Naive thymus-derived CD8-positive, alpha-beta T cell (primary cell): ENCODE measurements at places on chromosomes 6 and 20.
A peak's percentile ranks its signal among the peaks of the same experiment; 100 is the strongest.

DNA sequence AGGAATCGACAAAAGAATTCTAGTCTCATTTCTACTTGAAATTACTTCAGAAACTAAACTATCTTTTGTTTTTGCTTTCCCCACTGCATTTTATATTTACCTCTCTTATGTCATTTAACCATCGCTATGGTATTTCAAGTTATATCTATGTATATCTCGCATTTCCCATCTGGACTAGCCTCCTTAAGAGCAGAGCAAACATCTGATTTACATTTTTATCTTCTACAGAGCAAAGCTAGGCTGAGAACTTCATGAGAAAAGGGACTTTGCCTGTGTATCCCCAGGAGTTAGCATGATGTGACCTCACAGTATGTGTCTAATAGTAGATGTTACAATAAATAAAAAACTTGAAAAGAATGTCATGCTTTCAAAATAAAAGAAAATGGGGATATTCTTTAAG is 201.2 kb downstream of the PTPRK start:
- DNase-seq, result no peak

DNA sequence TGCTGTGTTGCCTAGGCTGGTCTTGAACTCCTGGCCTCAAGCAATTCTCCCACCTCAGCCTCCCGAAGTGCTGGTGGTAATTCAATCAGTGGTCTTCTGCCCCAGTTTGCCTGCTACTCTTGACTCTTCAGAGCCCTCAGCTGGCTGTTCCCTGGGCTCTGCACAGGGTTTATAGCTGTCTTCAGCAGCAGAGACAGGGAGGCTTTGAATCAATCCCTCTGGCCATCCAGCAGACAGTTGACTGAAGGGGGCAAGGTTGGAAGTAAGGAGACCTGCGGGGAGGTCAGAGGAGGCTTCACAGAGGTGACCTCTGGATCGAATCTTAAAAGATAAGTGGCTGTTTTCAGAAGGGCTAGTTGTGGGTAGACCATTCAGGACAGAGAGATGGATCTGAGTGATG is 26.0 kb upstream of the KIF3B start:
- DNase-seq, result no peak

DNA sequence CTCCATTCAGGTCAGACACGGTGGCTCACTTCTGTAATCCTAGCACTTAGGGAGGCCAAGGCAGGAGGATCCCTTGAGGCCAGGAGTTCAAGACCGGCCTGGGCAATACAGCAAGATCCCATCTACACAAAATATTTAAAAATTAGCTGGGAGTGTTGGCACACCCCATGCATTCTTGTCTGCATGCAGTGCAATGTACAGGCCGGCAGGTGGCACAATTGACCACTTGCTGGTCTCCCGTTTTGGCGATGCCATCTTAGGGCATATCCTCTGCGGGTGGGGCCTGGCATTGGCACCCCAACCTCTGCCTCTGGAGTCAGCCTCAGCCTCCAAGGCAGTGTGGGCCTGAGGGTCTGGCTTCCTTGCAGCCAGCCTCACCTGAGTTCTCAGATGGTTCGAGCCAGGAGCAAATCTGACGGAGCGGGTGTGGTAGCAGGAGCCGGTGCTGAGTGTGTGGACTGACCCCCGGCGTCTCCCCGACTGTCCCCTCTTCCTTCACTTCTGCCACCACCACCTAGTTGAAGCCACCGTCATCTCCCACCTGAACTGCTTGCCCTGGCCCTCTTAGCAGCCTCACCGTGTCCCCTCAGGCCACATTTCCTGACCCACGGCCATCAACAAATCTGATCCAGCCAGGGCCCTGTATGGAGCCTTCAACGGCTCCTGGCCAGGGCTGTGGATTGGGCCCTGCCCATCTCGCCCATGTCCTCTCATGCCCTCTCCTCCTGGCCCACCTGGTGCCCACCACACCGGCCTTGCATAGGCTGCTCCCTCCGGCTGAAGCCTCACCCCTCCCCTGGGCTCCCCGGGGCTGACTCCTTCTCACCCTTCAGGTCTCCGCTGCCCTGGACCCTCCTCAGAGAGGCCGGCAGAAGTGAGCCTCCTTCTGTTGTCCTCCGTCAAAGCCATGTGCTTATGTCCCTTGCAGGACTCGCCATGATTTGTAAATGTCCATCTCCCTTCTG is 44.0 kb downstream of the EFCAB8 start:
- DNase-seq, result peak; percentile 66

- peak; percentile 80 for DNase-seq
Measured at GRCh38 chr6:6610031-6610591, 21.6 kb downstream of the LY86 start.

DNA sequence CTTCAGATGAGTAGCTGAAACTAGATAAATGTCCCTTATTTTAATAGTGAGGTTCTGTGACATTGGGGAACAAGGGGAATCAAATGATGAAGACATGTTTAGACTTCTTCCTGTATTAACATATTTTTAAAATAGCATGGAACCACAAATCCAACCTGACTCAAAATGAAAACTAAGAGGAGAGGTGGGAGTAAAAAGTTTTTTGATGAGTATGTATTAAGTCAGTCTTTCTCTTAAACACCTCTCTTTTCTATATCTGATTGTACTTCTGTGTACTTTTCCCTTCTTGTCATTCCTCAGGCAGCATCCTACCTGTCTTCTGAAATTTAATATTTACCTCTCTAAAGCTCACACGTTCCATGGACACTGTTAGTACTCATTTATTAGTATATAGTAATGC is 8.7 kb upstream of the SDHAF4 start:
- no peak for DNase-seq

GRCh38 chr6:20882014-20882413 is 347.8 kb downstream of the CDKAL1 start:
- no peak for DNase-seq

DNA sequence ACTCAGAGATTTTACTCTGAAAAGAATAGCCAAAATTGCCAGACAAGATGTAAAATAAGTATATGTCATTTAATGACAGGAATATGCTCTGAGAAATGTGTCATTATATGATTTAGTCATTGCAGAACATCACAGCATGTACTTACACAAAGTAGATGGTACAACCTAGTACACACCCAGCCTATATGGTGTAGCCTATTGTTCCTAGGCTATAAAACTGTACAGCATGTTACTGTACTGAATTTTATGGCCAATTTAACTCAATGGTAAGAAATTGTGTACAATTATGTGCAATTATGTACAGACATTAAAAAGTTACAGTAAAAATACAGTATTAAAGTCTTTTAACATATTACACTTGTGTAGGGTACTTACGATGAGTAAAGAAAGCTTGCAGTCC is 311.9 kb upstream of the EPHA7 start:
- DNase-seq, result no peak

GRCh38 chr6:165229216-165229615 is 80.2 kb downstream of the C6orf118 start:
- DNase-seq, result no peak

GRCh38 chr20:57592263-57593092 is 27.7 kb downstream of the ZBP1 start:
- DNase-seq, result no peak

DNA sequence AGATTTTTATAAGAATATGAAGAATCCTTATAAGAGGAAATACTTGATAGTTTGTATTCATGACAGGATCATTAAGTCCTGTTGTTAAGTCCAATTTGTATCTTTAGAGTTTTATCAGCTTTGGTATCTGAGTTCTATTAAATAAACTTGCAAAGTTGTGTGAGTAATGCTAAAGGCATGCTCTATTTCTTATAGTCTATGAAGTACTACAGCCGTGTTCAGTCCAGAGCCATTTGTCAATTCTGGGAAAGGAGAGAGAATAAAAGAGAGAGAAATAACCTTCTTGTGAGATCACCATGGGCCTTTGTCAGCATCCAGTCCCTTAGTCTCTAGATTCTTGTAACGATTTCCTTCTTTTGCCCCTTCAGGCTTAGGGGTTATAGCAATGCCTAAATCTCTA is 181.2 kb upstream of the POU3F2 start:
- DNase-seq, result no peak

DNA sequence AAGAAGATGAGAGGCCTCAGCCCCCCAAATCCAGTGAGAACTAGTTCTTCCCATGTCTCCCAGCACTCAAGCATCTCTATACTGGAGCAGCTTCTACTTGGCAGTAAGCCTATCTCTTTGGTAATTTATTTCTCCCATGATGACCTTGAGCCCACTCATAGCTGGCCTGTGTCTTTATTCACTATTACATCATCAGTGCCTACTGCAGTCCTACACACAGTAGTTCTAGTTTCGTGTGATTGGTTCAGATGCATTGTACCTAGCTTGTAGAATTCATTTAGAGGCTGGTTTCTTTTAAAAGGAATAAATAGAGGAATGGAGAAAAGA is 255.6 kb upstream of the ZFP64 start:
- DNase-seq, result no peak

GRCh38 chr6:82362878-82363427 is 664 bp upstream of the TPBG start:
- no peak for DNase-seq

GRCh38 chr6:5081955-5082354 is 3.2 kb upstream of the PPP1R3G start:
- no peak for DNase-seq

GRCh38 chr20:36307412-36308325 is 1.5 kb downstream of the DLGAP4 start:
- no peak for DNase-seq

GRCh38 chr20:50478162-50478990 is 31.8 kb upstream of the PTPN1 start:
- DNase-seq, result peak; percentile 68

DNA sequence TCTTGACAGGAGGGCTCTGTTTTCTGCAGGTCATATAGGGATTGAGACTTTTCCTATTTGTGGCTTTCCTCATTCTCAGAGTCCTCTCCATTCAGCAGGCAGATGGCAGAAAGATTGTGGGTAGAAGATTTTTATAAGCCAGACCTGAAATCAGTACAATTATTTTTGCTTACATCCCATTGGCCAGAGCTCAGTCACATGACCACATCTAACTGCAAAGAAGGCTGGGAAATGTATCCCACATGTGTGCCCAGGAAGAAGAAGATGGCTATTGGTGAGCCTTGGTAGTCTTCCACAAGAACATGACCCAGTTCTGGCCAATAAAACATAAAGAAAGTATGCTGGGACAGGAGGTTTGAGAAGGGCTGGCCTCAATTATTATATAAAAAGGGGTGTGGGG is 21.5 kb upstream of the CCN5 start:
- DNase-seq, result no peak

GRCh38 chr6:79600313-79600712 is 30.8 kb upstream of the SH3BGRL2 start:
- no peak for DNase-seq

DNA sequence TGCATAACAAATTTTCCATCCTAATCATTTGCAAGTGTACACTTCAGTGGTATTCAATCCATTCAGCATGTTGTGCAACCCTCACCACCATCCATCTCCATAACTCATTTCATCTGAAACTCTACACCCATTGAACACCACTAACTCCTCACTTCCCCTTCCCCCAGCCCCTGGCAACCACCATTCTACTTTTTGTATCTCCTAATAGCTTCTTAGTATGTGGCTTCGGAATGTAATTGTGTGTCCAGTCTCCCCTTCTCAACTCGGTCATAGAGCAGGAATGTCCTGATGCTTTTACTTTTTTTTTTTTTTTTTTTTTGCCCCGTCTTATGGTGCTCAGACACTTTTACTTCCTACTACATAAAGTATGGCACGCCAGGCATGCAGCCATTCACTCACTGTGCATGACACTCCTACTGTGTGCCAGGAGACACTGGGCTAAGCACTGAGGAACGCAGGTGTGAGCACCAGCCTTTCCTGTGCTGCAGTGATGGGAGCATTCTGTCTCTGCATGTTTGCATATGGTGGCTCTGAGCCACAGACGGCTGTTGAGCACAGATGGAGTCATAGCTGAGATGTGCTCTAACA is 15.3 kb downstream of the HCK start:
- DNase-seq, result no peak

GRCh38 chr20:39069976-39070375 is 107.8 kb downstream of the DHX35 start:
- DNase-seq, result no peak

DNA sequence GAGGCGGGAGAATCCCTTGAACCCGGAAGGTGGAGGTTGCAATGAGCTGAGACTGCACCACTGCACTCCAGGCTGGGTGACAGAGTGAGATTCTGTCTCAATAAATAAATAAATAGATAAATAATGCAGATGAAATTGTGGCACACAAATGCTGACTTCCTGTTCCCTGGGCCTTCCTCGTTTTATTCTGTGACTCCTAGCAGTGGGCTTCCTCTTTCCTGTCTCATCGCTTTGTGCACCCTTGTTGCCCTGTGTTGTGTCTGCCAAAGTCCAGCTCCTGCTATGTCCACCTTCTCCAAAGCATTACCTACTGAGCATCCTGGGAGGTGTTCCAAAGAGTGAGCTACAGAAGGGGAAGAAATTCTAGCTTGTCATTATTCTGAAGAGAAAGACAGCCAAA is 100.2 kb upstream of the TIAM2 start:
- no peak for DNase-seq

GRCh38 chr20:46774236-46774635 is 64.8 kb downstream of the SLC2A10 start:
- DNase-seq, result no peak

DNA sequence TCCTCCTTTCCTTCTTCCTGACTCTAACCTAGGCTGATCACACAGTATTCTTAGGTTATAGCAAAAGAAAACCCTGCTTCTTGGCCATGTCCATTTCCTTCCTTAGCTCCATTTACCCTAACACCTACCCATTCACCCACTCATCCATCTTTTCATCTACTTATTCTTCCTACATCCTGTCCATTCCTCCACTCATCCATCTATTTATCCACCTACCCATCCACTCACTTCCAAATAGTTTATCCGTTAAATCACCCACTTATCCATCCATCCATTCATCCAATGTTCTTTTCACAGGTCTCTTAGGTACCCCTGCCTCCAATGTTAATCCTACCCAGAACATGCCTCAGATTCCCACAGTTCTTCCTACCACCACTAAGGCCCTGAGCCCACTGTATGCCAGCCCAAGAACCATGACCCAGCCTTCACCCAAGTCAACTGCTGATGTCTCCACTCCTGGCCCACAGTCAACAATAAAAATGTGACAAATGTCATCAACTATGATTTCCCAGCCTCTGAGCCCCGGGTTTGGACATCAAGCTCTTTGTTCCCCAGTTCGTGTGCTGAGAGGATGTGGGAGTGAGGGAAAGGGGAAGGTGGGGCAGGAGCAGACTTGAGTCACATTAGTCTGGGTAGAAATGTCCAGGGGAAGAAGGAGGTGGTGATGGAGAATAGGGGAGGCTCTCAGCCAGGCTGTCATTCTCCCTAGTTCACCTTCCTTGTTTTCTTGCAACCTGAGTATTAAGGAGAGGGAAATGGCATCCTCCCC is 24.4 kb downstream of the TREML4 start:
- DNase-seq, result no peak

GRCh38 chr6:150887978-150888563 is 22.6 kb downstream of the MTHFD1L start:
- no peak for DNase-seq

GRCh38 chr20:48153523-48153922 is 368.2 kb upstream of the SULF2 start:
- no peak for DNase-seq

- no peak for DNase-seq
Measured at GRCh38 chr6:116011520-116011919, 49.2 kb downstream of the FRK start.

- no peak for DNase-seq
Measured at GRCh38 chr20:6348908-6349307, 226.1 kb upstream of the FERMT1 start.
